NCI-H446 (cell line): ENCODE measurements at places on chromosomes 3 and 15.

GRCh38 chr15:40769274-40770146, at the start of gene C15orf62:
TSS of gene C15orf62 (plus strand) at chr15:40769980. CDS start at chr15:40770496, 516 bp downstream.
- peak; percentile 63 for DNase-seq

DNA sequence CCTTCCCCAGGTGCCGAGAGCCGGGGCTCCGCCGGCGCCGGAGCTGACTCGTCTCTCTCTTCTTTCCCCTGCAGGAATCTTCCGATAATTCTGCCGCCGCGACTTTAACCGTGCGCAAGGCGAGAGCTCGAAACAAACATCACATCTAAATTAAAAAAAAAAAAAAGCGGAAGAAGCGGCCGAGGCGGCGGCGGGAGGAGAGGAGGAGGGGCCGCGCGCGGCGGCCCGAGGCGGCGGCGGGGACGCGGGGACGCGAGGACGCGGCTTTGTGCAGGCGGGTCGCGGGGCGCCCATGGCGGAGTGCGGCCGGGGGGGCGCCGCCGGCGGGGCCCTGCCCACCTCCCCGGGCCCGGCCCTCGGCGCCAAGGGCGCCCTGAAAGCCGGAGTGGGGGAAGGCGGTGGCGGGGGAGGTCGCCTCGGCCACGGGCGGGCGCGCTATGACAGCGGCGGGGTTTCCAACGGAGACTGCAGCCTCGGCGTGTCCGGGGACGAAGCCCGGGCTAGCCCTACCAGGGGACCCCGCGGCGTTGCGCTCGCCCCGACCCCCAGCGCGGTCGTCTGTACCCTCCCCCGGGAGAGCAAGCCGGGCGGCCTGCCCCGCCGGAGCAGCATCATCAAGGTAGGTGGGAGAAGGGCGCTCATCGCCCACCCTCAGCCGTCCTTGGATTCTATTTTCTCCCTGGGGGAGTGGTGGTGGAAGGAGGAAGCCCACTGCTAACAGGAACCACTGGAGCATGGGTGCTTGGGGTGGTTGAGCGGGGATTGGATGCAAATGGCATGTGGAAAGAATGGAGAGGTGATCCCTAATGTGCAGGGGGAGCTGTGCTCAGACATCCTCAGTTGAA, at the start of gene PLCL2:
Gene PLCL2, plus strand, starts transcription at position 208 of the 845 bp plus-strand sequence. Its CDS starts 85 bp downstream, at position 293.
- DNase-seq: no peak

DNA sequence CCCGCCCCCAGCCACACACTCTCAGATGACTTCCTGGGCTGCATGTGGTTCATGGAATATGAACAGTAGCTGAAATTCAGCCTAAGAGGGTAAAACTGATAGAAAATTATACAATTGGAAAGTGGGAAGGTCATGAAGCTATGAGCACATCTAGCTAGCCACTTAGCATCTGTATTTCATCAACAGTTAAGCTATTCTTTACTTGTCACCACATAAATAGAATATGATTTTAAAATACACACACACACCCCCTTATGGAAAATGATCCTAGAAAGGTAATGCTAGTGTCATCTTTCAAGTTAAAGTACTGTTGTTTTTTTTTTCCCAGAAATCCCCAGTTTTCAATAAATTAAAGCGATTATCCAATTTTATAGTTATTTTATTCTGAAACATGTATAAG, 3.6 kb downstream of the MAP4 start:
- DNase-seq: no peak

DNA sequence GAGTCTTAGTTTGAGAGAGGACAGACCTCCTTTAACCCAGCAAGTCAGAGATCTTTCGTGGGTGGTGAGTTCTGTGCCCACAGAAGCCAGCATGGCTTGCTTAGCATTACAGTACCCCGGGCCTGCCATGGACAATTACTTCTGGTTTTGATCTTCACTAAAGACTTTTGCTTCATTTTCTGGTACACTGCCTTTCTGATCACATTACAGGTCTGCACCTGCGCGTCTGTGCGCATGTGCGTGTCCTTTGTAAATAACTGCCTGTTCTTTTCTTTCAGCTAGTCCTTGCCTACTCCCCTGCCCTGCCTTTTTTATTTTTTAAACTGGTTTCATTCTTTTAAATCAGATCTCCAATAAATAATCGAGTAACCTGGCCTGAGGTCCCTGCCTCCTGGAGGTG, 57.1 kb upstream of the CMTM8 start:
- no peak for DNase-seq

GRCh38 chr3:420584-420983, 224.0 kb downstream of the CHL1 start:
- no peak for DNase-seq

DNA sequence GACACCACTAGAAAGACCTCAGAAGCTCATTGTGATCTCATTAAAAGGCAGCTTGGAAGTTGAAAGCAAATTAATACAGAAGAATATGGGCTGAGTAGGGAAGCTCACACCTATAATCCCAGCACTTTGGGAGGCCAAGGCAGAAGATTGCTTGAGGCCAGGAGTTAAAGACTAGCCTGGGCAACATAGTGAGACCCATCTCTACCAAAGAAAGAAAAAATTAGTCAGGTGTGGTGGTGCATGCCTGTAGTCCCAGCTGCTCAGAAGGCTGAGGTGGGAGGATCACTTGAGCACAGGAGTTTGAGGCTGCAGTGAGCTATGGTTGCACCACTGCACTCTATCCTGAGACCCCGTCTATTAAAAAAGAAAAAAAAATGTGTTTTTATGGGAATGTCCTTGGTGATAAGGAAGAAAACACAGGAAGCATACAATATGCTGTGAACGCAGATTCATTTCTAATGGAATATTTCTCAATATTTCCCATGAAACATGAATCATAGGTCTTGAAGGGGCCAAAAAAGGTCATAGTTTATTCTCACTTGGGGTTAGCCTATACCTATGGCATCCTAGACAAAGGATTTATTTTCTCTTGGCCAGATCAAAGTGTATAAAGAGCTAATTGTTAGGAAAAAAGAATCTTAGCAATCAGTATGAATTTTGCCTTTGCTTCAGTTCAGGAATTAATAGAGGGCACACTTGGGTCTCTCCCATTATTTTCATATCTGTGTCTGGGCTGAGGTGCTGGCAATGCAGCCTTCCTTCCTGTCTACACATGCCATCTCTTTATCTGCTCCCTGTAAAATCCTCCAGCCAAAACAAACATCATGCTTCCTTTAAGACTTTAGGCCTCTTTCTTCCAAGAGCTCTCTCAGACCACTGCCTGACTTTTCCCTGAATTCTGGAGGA, 98.2 kb downstream of the FNDC3B start:
- DNase-seq: no peak

- no peak for DNase-seq
Measured at GRCh38 chr3:166785876-166786275, 594.2 kb downstream of the ZBBX start.
